CD4-positive, CD25-positive, alpha-beta regulatory T cell (primary cell): ENCODE measurements at places on chromosomes 5 and 9. TPM values are rescaled to one million over a fixed set of nuclear protein-coding genes. Genes with fewer than 3 reads are reported as not detected.

CAPSL gene
- total RNA-seq, result not detected

DNAI1 gene
- total RNA-seq, result not detected

ZNF483 gene
- total RNA-seq, result 22.1 TPM

SMIM32 gene
- not detected for total RNA-seq

GRCh38 chr5:56142614-56143372, 90.3 kb downstream of the ANKRD55 start:
- H3K4me1 ChIP-seq, result peaks cover 25% of the 10 kb centered on the region
- peak overlapping the region; percentile 33 for H3K4me3 ChIP-seq
- DNase-seq, result peak; percentile 17

GRCh38 chr9:104143550-104143910, 49.4 kb downstream of the SMC2 start:
- H3K4me1 ChIP-seq, result no peaks in the 10 kb centered on the region
- no peak overlapping the region for H3K4me3 ChIP-seq
- H3K27ac ChIP-seq, result no peak overlapping the region
- H3K36me3 ChIP-seq, result no peaks in the 10 kb centered on the region
- no peaks in the 10 kb centered on the region for H3K27me3 ChIP-seq
- no peak for DNase-seq

DNA sequence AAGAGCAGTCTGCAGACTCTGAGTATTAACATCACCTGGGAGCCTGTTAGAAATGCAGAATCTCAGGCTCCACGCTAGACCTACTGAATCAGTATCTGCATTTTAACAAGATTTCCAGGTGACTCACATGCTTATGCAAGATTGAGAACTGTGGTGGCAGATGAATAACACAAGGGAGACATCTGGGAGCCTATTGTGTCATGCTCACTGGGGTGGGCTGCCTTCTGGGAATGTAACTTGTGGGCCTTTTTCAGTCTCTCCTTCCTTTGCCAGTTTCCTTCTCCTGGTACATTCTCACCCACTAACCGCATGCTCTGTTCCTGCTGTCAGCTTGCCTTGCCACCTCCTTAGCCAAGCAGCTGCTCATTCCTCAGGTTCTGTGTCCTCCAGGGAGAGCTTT, 176.6 kb upstream of the C9orf72 start:
- no peaks in the 10 kb centered on the region for H3K4me1 ChIP-seq
- no peak for DNase-seq
- no peak overlapping the region for H3K4me3 ChIP-seq
- no peaks in the 10 kb centered on the region for H3K27me3 ChIP-seq
- H3K27ac ChIP-seq, result no peak overlapping the region

GRCh38 chr9:38287420-38287985, 105.0 kb upstream of the ALDH1B1 start:
- no peak for DNase-seq
- no peaks in the 10 kb centered on the region for H3K4me1 ChIP-seq
- no peaks in the 10 kb centered on the region for H3K36me3 ChIP-seq
